Foreskin melanocyte (primary cell): ENCODE measurements at places on chromosomes 2 and 18.

- no peak for DNase-seq
Observed at GRCh38 chr18:13716916-13717315, 9.4 kb downstream of the FAM210A start.

GRCh38 chr2:181374781-181375675, 82.2 kb upstream of the ITGA4 start:
- DNase-seq = no peak

- no peak for DNase-seq
Observed at GRCh38 chr2:9406529-9407362, 16.6 kb downstream of the ITGB1BP1 start.

GRCh38 chr2:30733876-30734520, 73.2 kb downstream of the CAPN13 start:
- DNase-seq = no peak

- no peak for DNase-seq
Observed at GRCh38 chr2:159736048-159736447, 23.7 kb downstream of the MARCHF7 start.

DNA sequence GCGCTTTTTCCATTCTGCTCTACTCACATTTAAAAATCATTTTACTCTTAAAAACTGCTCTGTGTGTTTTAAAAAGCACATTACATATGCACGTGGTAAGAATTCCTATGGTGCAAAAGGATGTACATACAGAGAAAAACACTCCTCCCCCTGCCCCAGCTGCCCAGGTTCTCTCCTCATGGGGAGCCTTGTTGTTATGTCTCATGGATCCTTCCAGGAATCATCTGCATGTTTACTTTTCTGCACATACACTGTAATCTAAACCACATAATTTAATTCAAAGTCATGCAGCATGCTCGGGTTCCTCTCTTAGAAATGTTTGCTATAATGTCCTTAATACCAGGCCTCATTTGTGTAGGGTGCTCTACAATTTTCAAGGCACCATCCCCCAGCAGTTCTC, 243.3 kb downstream of the LOXHD1 start:
- no peak for DNase-seq

GRCh38 chr2:152864601-152865149, 146.3 kb downstream of the ARL6IP6 start:
- DNase-seq = peak; percentile 52

- DNase-seq = peak; percentile 81
Observed at GRCh38 chr2:196990788-196991461, 64.4 kb upstream of the PGAP1 start.

- peak; percentile 23 for DNase-seq
Observed at GRCh38 chr2:67050622-67051021, 346.5 kb upstream of the ETAA1 start.

- DNase-seq = no peak
Observed at GRCh38 chr2:85905187-85905666, 16.4 kb upstream of the ST3GAL5 start.

- no peak for DNase-seq
Observed at GRCh38 chr2:72040629-72041571, 106.8 kb downstream of the CYP26B1 start.

DNA sequence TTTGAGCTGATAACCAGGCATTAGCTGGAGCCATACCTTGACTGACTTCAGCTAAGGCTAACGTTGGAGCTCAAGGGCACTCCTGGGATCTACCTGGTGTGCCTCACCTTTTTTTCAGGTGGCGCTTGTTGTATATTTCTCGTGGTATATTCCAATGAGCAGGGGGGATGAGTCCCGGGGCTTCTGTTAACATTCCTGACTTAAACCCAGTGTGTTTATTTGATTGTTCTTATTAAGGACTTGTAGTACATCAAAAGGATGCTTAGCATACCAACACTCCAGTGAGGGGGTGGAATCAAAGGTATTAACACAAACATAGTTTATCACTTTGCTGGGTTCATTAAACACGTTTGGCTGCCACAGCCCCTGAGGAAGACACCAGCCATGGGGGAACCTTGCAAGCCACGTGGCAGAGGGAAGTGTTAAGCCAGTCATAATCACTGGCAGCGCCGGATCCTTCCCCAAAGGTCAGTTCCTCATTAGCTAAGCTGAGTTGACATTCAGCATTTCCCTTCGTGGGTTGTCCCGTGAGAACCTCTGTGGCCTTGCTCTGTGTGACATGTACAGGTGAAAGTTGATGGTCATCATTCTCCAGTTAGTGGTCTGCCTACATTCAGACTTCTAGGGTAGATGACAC, 119.5 kb upstream of the MCFD2 start:
- DNase-seq = no peak

- no peak for DNase-seq
Observed at GRCh38 chr2:58532641-58533040, 291.5 kb upstream of the FANCL start.

- no peak for DNase-seq
Observed at GRCh38 chr2:79189465-79189864, 29.9 kb upstream of the REG3A start.

GRCh38 chr18:77254711-77255405, 5.2 kb downstream of the GALR1 start:
- DNase-seq = no peak

- DNase-seq = peak; percentile 92
Observed at GRCh38 chr18:3511980-3512379, 62.0 kb downstream of the TGIF1 start.

- no peak for DNase-seq
Observed at GRCh38 chr2:226893216-226893615, 57.4 kb downstream of the RHBDD1 start.

GRCh38 chr2:63403820-63404219, 184.5 kb downstream of the WDPCP start:
- no peak for DNase-seq

DNA sequence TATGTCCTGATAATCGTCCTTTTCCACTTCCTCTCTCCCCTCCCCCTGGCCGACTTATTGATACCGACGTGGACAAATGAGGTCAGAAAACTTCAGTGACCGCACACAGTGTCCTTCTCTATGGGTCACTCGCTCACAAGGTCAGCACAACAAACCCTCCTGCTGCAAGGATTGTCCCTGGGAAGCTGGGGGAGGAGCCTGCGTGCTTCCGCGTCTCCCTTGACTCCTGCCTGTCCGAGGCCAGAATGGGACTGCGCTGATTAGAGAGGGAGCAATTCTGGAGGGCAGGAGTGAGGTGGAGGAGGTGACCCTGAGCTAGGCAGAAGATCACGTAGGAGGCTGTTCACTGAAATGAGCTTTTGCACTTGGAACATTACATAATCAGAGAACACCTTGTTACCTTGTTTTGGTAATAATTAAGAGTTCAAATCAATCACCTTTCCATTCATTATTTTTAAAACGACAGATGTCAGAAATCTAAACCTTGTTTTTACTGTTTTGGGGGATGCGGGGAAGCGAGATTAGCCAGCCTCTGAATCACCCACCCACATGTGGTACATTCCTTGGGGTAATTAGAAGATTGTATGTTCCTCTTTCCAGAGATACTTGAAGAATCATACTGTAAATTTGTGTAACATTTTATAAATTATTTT, 70.6 kb downstream of the CTAGE1 start:
- DNase-seq = no peak

- no peak for DNase-seq
Observed at GRCh38 chr2:225416616-225417367, 17.3 kb downstream of the NYAP2 start.

- no peak for DNase-seq
Observed at GRCh38 chr2:7722212-7722910, 805.1 kb downstream of the RNF144A start.

DNA sequence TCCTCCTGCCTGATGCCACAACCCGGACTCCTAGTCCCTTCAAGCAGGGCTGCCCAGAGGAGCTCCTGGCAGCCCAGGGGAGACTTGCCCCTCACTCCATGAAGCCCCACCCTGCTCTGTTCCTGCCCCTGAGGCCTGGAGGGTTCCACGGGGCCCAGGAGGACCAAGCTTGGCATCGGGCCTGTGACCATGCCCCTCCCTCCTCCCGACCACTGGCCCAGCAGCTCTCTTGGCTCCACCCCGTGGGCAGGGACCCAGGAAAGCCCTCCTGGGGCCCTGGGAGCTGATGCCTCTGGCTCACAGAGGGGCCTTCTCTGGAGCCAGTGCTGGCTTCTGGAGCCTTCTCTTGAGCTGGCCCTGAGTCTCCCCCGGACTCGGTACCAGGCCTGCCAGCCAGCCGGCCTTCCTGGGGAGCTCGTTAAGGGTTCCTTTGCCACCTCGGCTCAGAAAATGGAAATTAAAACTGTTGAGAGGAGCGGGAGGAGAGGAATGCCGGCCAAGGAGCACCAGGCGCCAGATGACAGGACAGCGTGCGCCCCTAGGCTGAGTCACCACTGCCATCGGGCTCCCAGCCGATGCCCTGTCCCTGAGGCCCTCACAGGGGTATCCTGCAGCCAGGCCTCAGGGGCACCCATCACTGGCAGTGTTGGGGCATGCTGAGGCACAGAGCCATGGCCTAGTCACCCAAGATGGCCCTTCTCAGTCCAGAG, 40.6 kb upstream of the SNED1 start:
- DNase-seq = no peak

- DNase-seq = peak; percentile 69
Observed at GRCh38 chr2:48844417-48845155, 89.1 kb upstream of the LHCGR start.

DNA sequence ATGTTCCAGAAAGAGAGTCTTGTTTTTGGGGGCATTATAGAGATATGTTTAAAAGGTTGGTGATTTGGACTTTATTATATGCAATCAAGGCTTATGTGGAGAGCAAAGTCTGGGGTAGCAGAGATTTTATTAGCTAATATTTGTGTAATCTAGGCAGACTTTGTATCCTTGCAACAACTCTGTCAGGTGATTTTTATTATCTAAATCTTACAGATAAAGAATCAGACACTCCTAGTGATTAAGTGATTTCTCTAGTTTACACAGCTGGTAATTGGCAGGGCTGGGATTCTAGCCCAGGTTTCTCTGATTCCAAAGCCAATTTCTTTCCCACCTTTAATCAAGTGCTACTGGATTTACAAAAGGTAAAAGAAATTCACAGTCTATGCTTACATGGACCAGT, 33.3 kb upstream of the NCK2 start:
- DNase-seq = no peak

DNA sequence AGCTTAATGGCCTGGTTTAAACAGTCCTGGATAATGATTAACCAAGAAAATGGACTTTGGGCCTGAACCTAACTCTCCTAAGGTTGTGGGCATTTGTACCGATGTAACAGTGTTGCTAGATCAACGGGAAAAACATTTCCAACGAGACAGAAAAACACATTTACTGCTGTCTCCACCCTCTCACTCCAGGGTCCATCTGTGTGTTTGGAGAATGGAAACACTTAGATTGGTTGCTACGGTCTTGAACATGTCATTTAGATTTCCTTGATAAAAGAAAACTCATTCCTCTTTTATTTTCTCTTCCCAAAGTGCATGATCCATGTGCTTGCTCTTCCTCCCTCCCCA, 88.0 kb downstream of the SOCS6 start:
- no peak for DNase-seq

DNA sequence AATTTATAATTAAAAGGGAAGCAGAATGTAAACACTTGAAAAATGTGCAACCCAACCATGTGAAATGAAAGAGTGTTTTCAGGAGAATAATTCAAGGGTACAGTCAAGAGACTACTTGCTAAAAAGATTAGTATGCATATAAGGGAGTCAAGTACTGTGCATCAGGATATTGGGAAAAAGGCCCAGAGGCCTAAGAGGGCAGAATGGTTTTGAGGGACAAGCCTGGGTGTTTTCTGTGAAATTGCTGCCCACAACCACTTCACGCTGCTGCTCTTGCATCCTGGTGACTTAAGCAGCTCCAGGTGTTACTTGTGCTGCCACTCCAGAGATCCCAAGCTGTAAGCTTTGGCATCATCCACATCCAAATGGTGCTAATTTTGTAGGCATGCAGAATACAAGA, 165.2 kb downstream of the AGPS start:
- DNase-seq = no peak

GRCh38 chr18:46676182-46676835, 19.3 kb upstream of the LOXHD1 start:
- no peak for DNase-seq

GRCh38 chr2:207767461-207768167, 2.1 kb downstream of the FZD5 start:
- no peak for DNase-seq

- no peak for DNase-seq
Observed at GRCh38 chr2:241736111-241736510, 1.7 kb downstream of the D2HGDH start.

DNA sequence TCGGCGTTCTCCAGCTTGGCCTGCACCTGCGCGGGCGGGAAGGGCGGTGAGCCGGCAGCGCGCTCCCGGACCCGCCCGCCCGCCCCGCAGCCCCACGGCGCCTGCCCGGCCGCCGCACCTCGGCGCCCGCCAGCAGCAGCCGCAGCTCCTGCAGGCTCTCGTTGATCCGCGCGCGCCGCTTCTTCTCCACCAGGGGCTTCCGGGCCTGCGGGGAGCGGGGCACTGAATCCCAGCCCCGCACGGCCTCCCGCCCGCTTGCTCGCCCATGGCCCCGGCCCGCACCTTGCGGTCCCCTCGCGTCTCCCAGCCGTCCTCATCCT, 335 bp downstream of the HES6 start:
- DNase-seq = no peak

DNA sequence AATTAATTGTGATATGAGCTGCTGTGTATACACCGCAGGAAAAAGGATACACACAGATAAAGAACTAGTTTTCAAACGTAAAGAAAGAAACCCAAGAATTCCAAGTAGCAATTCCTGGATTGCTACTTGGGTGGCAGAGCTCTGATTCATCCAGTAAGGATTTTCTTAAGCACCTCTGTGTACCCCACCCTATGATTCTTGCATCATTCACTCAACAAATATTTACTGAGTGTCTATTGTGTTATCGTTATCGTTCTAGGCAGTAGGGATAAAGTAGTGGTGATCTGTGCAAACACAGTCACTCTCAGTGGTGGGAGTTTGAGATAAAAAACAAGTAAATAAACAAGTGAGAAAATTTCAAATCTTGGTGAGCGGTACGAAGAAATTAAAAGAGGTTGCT, 4.9 kb upstream of the TMEM200C start:
- DNase-seq = no peak

GRCh38 chr2:11938196-11938595, 191.8 kb downstream of the LPIN1 start:
- DNase-seq = no peak
